ENCODE measurements at places on chromosomes 12 and 14.

GRCh38 chr12:105733579-105733978 is 403.1 kb downstream of the C12orf75 start:
- no peak for DNase-seq

- no peak for DNase-seq
Observed at GRCh38 chr14:64082837-64083236, 211.3 kb downstream of the ESR2 start.

GRCh38 chr12:125453751-125454150 is 388.5 kb downstream of the AACS start:
- no peak for DNase-seq

DNA sequence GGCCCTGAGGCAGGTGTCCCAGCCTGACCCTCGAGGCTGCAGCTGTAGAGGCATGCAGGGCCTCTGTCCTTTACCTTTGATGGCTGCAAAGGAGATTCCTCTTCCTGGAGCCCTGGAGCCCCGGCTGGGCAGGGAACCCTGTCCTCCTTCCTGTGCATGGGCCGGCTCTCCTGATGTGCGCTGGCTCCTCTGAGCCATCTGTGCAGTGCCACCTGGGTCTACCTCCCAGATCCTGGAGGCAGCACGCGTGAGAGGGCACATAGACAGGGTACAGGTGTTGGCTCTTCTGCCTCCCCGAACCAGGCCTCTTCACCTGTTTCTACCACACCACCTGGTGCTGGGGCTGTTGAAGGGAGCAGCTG is 115.1 kb downstream of the BEGAIN start:
- peak; percentile 95 for DNase-seq

GRCh38 chr14:31568671-31569070 is 7.5 kb downstream of the NUBPL start:
- no peak for DNase-seq

GRCh38 chr12:25723336-25723735 is 170.3 kb upstream of the LMNTD1 start:
- DNase-seq: no peak

DNA sequence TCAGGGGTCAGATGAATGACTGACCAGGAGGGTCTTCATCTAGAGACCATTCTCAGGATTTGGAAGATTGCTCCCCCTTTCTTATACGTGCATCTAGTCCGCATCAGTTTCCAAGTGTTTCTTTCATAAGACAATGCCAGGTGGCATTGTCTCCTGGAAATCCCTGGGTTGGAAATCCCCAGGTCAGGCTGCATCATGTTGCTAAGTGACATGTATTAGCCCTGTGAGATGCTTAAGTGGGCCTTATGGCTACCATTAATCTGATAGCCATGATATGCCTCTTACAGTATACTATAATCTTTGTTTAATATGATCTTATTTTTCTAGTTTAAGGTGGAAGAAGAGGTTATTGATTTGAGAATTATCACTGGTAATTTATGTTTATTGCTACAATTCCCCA is 92.8 kb downstream of the DIO3 start:
- no peak for DNase-seq

GRCh38 chr12:18591473-18591872 is 146.3 kb downstream of the PLCZ1 start:
- DNase-seq: no peak

DNA sequence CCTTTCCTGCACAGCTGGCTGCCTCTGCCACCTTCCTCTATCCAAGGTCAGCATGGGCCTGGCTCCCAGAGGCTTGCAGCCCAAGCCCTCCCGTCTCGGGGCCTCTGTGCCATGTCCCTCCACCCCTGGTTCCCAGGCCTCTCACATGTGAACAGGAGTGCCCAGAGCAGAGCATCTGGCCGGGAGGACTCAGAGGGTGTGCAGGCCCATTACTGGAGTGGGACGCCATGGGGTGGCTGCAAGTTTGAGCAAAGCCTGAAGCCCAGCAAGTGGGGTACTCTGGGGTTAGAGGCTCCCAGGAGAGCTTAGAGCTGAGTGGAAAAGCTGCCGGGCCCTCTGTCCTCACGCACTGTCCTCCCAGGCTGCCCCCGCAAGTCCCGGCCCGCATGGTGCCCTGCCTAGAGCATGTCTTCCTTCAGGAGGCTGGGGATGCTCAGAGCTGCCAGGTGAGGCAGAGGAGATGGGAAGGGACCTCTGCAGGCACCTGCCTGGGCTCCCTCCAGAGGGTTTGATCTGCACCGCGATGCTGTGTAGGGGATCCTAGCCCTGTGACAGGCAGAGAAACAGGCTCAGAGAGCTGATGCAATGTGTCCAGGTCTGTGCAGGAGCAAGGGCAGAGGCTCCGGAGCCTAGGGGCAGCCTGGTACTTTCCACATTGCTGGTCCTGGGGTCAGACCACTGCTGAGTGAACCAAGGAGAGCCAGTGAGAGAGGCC is 39.8 kb downstream of the DIO3 start:
- no peak for DNase-seq

DNA sequence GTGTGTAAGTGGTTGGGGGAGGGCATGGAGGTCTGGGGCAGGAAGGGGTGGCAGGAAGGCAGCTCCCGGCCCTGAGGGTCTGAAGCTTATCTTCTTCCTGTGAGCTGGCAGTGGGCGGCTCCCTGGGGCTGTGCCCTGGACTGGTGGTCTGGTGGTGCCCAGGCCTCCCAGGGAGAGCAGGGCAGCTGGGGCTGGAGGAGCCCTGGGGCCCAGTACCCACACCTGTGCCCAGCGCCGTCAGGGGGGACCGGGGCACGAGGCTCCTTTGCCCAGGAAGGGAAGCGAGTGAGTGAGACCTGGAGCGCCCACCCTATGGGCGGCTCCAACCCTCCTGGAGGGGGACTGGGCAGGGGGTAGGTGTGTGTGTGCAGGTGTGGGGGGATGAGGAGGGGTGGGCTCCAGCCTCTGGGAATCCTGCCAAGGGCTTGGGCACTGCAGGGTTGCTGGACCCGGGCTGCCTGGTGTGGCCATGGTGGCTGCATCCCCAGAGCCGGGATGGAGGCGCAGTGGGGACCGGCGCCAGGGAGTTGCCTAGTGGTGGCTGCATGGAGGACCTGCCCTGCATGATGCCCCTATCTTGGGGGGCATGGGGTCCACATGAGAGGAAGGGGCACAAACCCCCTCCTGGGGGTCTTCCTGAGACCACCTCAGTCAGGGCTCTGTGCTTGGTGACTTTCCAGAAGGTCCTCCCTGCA is 353.6 kb downstream of the TMEM121 start:
- DNase-seq: no peak

- no peak for DNase-seq
Observed at GRCh38 chr12:65022960-65023359, 98.1 kb downstream of the WIF1 start.

GRCh38 chr12:113469224-113469948 is 2.3 kb downstream of the LHX5 start:
- DNase-seq: no peak

DNA sequence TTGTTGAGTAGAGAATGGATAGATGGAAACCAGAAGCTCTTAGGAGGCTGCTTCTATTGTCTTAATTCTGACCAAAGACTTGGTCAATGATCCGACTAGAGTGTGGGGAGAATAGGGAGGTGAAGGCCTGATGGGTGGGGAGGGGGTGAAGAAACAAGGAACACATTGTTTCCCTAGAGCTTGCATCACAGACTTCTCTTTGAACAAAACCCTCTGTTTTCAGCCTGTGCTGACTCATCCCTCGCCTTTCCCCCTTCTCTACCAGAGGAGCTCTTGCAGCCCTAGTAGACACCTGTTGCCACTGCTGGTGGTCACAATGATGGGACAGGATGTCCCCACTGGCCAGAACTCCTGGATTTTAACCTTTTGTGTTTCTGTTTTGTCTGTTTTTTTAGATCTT is 46.8 kb upstream of the CISTR start:
- DNase-seq: no peak

DNA sequence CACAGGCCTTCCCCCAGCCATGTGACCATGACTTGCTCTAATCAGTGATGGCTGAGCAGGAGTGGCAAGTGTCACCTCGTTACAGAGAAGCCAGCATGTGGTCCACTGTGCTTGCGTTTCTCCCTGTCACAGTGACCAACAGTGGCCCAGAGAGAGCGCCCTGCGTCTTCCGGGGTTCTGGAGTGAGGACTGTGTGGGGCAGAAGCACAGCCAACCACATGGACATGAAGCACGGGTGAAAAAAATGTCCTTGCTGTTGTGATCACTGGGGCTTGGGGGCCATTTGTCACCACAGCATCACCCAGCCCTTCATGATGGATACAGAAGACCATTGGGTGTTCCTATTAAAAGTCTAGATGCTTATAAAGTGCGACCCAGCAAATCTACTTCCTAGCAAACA is 174.6 kb upstream of the C14orf180 start:
- no peak for DNase-seq

GRCh38 chr12:88753066-88753465 is 172.8 kb upstream of the KITLG start:
- DNase-seq: no peak

DNA sequence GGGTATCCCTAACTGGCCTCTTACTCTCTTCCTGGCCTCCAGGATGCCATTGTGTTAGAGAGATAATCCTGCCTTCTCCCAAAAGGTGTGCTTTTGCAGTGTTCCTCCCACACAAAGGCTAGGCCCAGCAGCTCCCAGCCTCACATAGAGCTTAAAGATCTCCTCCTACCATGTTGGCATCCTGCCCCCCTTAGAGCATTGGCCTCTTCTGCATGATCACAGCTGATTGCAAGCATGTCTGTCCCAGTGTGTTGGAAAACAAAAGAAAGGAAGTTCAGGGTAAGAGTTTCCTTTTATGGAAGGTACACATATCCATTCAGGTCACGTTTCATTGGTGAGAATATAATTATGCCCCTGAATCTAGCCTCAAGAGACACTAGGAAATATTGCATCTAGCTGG is 405.4 kb downstream of the TMTC2 start:
- DNase-seq: no peak

DNA sequence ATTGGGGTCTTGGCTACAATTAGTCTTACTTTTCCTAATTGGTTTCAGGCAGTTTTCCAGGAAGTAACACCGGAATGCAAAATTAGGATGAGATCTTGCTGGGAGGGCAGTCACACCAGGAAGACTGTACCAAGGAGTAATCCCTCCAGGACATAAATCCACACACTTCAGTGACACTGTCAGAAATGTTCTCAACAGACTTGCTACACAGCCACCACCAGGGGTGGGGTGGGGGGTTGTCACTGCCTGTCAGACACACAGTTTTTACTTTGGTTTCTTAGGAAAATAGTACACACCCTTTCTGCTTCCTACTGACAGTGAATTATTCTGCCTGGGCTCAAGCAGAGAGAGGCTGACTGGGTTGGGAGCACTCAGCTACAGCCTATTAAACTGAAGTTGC is 102.9 kb upstream of the CCDC196 start:
- no peak for DNase-seq

GRCh38 chr12:123132951-123133619 is 17.8 kb downstream of the PITPNM2 start:
- DNase-seq: no peak

DNA sequence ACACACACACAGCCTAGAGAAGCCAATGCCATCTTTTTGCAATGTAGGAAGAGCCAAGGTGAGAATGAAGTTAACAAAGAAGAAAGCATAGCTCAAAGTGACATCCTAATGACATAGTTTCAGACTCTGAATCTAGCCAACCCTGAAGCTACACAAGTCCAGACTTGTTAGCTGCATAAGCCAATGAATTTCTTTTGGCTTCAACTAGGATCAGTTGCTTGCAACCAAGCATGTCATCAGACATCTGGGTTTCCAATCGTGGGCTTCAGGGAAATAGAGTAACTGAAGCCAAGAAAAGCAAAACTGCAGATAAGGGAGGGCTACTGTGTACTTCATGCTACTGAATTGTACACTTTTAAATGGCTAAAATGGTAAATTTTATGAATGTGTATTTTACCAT is 4.4 kb upstream of the GPHN start:
- no peak for DNase-seq

DNA sequence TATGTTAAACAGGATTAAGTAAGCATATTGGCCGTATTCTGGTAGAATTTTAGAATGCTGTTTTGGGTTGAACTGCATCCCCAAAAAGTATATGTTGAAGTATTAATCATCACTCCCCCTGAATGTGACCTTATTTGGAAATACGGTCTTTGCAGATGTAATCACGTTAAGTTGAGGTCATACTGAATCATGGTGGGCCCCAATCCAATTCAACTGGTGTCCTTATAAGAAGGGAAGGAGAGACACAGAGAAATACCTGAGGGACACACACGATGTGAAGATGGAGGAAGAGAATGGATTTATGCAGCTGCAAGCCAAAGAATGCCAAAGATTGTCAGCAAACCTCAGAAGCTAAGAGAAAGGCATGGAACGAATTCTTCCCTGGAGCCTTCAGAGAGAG is 268.6 kb downstream of the ITPR2 start:
- DNase-seq: no peak

- no peak for DNase-seq
Observed at GRCh38 chr14:79841433-79841832, 369.9 kb downstream of the DIO2 start.

GRCh38 chr14:106848330-106849121 is 1322.1 kb downstream of the TMEM121 start:
- no peak for DNase-seq

DNA sequence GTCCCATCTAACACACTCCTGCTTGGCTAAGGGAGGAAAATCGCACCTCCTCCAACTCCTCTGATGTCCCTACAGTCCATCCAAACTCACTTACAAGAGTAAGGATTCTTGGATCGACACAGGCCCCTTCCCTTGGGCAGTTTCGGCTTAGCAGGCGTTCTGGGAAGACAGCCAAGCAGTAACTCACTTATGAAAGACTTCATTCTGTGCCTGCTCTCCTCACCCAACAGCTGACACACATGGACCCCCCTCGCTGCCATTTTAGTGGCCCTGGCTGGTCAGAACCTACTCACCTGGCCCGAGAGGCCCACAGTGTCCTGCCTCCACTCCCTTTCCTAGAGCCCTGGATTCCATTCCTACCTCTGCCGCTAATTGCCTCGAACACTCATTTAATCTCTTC is 52.3 kb upstream of the BCL2L14 start:
- DNase-seq: no peak

DNA sequence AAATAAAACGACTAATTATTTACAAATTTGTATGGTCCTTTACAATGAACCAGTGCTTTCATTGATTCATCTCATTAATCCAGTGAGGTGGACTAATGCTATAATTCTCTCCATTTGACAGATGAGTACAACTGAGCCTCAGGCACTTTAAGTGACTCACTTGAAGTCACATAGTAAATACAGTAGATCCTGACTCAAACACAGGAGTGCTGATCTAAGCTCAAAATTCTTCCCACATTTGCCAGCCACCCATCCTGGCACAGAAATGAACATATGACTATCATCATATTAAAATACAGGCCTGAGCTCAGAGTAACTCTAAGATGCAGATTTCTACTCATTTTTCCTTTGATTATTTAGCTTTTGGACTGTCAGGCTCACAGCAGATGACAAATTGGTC is 30.6 kb downstream of the SLC16A7 start:
- no peak for DNase-seq

DNA sequence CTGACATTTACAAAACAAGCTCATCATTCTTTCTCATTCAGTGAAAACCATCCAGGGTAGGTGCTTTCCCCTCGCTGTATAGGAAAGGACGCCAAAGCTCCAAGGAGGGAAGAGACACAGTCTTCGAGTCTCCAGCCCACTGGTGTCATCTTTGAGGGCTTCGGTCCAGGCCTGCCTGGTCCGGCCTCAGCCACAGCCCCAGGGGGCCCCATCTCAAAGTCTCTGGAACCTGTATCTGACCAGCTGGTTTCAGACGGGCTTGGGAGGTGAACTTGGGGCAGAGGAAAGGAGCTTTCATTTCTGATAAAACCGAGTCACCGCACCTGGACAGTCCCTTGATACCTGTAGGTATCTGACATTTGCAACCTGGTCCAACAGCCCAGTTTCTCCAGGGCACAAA is 229.5 kb upstream of the RTL1 start:
- no peak for DNase-seq
